ENCODE measurements at places on chromosomes 6 and 20. TPM values are rescaled to one million over a fixed set of nuclear protein-coding genes. Genes with fewer than 3 reads are reported as not detected.
A peak's percentile ranks its signal among the peaks of the same experiment; 100 is the strongest.

DNA sequence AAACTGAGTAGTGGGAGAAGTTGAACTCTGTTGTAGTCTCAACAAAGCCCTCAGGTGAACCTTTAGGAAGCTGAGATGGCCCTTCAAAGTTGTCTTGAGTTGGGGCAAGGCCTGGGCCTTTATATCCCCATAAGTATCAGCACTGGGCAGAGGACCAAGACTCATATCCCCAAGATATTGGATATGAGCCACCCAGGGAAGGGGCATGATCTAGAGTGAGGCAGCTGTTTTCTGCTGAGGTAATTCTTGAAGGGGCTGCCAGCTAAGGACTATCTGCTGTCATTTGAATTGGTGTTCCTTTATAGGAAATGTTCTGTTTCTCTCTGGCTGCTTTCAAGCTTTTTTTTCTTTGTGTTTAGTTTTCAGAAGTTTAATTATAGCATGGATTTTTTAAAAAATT, 140.7 kb upstream of the FLRT3 start:
- no peak for DNase-seq

DNA sequence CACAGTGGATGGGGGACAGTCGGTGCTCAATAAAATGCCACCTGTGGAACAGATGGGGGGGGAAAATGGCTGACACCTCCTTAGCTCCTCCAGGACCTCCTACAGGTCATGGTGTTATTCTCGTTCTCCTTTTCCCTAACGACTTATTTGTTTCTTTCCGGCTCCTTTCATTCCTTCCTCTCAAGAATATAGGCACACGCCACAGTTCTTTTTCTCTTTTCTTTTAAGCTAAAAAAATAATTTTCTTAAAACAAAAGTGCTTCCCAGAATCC, 1.4 kb upstream of the RNASET2 start:
- no peak for DNase-seq

GRCh38 chr6:118558464-118559217, 10.5 kb downstream of the PLN start:
- peak; percentile 27 for DNase-seq

Gene LPA
- total RNA-seq = not detected

DNA sequence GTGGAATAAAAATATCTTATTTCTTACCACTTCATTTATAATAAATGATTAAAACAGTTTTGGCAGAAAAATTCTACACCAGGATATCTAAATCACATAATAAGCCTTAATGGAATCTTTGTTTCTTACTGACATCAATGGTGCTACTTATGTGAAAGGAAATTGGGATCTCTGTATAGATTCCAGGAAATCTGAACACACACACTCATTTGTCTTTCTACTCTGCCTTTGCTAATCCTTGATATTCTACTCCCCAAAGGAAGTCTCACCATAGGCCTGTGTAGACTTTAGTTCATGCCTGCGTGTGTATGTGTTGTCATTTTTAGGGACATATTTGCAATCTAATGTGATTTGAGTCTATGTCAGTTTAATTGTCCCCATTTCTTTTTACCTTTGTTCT, 7.9 kb downstream of the ADGRB3 start:
- no peak for DNase-seq

Gene JAG1
- total RNA-seq = 0.41 TPM

Gene SLC35F1
- 0.09 TPM for total RNA-seq

DNA sequence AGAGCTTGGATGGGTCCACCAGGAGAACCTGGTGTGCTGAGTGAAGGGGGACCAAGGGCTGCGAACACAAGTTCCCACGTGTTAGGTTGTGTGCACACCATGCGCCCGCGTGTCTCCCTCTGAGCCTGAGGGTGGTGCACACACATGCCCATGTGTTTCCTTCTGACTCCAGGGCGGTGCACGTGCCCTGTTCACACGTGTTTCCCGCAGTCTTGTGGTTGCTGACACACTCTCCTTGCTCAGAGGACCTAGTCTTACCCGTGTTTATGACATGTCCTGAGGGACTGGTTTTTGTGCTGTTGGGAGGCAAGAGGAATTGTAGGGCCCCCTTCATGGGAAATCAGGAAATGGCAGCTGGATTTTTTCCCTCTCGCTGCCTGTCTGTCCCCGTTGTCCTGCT, 36.3 kb upstream of the PCMTD2 start:
- no peak for DNase-seq

DNA sequence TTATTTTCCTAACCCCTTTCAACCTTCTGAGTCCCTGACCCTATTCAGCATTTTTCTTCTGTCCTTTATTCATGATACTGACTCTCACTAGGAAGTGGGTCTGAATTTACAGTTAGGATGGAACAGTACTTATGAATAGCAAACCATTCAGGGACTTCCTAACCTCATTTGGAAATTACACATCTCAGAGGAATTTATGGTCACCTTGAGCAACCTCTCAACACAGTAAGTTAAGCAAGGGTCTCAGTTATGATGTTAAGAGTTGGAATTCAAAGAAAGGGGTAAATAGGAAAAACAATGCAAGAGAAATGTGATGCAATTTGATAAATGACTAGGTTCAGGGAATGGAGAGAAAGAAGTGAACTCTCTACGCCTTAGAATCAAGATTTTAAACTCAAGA, 97.3 kb downstream of the GPR6 start:
- no peak for DNase-seq

DNA sequence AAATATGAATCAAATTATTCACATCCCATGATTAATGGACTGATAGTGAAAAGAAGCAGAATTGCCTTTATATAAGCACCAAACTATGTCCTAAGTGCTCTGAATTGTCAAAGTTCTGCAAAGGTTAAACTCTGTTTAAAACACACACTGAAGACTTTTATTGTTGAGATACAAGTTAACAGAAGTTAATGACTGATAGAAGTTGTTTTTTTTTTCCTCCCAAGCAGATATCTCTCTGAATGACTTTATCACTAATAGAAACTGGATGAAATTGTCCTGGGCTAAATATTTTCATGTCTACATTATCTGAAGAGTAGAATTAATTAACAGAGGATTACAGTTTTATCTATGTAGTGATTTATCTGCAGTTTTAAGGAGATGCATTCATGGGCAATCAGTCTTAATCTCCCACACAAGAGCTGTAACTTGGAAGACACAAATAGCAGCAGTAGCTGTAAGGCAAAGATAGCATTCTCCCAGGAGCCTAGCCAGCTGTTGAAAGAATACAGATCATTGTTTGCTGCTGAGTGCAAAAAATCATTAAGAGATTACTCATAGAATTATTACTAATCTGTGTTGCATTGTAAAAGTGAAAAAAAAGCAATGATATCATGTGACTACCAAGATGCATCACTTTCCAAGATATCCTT, 49.9 kb downstream of the BMP5 start:
- no peak for DNase-seq

DNA sequence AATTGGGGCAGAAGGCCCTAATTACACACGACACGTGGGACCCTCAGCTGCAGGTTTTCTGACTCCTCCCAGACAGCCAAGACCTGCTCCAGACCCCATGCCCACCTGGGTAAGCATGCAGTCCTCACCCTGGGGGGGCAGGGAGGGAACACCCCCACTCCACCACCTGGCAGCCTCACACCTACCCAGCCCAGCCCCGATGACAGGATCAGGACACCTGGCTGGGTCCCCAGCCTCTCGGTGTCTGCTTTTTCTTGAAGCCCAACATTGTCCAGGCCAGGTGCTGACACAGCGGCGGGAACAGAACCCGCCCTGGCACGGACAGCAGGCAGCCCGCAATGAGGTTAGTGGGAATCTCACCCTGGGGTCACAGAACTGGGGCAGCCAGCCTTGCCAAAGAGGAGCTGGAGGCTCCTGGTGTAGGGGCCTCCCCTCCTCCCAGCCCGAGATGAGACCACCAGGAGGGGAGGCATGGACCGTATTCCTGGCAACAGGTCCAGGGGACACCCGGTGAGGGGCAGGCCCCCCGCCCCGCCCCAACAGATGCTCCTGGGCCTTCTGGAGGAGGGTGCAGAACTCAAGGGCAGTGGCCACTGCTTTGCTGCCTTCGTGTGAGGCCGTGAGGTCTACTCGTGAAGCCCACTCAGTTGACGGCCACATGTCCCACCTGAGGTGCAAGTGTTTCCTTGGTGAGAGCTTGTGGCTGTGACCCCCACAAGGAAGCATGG, 103.8 kb downstream of the DLL1 start:
- DNase-seq = no peak

- no peak for DNase-seq
Measured at GRCh38 chr20:48831718-48832404, 4.1 kb upstream of the PREX1 start.

DNA sequence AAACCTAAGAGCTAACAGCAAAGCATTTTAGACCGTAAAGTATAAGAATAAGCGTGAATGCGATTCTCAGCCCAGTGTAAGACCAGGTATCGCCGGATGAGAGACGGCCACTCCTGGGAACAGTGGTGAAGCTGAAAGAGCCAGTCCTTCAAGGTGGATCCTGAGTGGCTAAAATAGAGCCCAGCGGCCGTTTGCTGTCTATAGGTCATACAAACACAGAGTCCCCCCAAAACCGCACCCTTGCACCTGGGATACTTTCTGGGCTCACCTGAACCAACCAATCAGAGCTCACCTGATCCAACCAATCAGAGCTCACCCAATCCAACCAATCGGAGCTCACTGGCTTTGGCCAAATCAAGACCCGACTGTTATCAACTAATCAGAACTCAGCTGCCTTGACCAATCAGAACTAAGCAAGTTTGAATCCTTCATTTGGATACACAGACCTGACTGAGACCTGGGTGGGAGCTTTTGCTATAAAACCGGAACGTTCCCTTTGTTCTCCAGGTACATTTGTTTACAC, 248.2 kb downstream of the DLL1 start:
- DNase-seq = no peak

Gene PHACTR1
- total RNA-seq = 0.11 TPM

DNA sequence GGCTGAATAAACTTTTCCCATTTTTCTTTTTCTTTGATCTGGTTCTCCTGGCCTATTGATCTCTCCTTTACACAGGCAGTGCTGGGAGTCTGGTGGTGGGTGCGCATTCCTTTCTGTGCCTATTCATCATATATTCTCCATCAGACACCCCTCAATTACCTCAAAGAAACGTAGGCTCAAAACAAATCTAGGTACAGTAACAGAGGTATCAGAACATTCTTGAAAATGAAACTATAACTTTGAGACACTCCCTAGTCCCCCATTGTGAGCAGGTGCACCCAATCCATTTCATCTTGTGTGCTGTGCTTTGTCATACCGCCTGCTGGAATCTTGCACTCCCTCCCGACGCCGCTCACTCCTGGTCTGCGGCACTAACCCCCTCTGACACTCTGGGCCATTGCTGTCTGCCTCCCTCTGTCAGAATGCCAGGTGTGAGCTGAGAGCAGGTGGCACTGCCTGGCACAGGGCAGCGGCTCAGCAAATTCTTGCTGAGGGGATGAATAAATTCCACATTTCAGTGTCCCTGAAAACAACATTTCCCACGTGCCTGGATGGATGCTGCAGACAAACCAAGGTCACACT, 303.4 kb upstream of the EXOC2 start:
- no peak for DNase-seq

- DNase-seq = no peak
Measured at GRCh38 chr20:8971669-8972316, 97.1 kb upstream of the PLCB4 start.

Gene PRR18
- total RNA-seq = 0.23 TPM

- DNase-seq = no peak
Measured at GRCh38 chr20:31691646-31692275, 30.9 kb downstream of the BCL2L1 start.

DNA sequence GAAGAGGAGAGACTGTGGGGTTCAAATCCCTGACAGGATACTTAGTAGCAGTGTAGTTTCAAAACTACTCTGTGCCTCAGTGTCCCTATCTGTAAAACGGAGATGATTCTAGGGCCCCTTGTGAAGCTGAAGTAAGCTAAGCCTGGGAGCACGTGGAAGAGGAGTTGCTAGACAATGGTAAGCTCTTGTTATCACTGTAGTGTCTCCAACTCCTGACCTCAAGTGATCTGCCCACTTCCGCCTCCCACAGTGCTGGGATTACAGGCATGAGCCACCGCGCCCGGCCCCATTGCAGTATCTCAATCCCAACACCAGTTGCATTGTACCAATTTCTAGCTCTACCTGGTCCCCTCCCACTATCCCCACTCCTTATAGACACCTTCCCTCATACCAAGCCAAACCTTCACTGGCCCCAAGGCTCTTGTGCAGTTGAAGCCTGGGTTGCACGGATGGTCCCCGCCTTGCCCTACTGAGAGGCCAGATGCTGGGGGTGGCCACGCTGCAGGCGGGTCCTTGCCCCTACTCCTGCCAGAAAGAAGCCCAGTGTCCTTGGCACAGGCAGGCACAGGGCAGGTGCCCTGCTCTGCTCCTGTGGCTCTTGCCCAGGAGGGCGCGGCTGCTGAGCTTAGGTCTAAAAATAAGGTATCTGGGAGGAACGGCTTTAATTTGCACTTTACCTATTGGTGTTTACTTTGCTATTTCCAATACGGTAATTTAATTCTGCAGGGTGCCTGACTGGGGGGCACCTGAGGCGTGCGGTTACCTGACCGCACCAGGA, 118.1 kb downstream of the VEGFA start:
- DNase-seq = no peak

Measured in activated CD8-positive, alpha-beta T cell treated with anti-CD3 and anti-CD28 coated beads for 36 hours (primary cell).